ENCODE measurements at places on chromosomes 5 and 9. TPM values are rescaled to one million over a fixed set of nuclear protein-coding genes. Genes with fewer than 3 reads are reported as not detected.

SERF1A gene
- polyA plus RNA-seq, result 4.1 TPM

GABRB2 gene
- polyA plus RNA-seq, result not detected

SLC25A2 gene
- polyA plus RNA-seq, result not detected

NEURL1B gene
- polyA plus RNA-seq, result 0.43 TPM

TAS2R1 gene
- not detected for polyA plus RNA-seq

DNA sequence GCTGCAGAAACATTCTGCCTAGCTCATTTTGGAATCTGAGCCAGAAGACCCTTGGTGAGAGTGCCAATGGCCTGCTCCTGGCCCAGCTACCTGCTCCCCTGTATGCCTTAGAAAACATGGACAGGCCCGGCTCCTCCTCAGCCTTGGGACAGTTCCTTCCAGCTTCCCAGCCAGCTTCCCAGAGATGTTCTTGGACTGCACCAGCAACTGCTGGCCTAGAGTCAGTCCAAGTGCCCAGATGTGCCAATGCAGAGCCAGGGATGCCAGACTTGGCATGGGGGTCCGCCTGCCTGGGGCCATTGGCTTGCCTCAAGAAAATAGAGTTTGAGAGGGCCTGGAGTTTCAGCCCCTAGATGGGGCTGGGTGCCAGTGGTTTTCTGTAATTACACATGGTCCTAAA lies 142.2 kb upstream of the TRIM32 start:
- no peak for DNase-seq

GRCh38 chr9:137988701-137989100 lies 111.1 kb downstream of the CACNA1B start:
- no peak for DNase-seq

GRCh38 chr5:107513337-107514085 lies 157.2 kb downstream of the EFNA5 start:
- no peak for DNase-seq

DNA sequence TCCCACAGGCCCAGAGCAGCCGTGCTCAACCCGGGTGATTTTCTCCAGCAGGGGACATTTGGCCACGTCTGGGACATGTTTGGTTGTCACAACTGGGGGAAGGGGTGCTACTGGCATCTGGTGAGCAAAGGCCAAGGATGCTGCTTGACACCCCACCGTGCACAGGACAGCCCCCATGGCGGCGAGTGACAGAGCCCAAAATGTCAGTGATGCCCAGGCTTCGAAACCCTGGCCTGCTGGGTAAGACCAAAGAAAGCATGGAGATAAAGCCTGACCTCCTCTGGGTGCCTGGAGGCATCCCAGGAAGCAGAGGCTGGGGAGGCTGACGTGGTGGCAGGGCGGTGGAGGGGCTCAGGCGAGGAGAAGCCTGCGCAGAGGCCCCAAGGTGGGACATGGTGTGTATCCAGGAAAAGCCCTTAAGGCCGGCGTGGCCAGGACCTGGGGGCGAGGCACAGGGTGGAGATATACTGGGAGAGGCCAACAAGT lies 66.4 kb downstream of the ZNF354C start:
- no peak for DNase-seq

GRCh38 chr9:35791297-35791921 lies at the start of gene NPR2:
TSS of gene NPR2 (plus strand) at chr9:35791591. CDS start at chr9:35792409, 818 bp downstream.
- DNase-seq, result no peak

DNA sequence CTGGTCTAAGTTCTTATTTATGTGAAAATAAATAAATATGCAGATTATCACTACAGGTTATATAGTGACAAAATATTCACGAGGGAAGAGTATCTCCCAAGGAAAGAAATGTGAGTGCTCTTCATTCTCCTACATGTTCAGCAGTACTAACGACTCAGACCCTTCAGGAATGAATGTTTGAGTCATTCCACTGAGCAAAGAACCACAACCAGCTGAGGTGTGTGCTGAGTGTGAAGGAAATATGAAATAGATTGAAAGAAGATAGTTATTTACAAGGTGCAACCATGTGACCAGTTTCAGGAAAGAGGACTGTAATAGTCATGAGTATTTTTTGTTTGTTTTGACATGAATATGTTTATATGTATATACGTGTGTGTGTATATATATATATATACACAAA lies 228.7 kb downstream of the TUSC1 start:
- DNase-seq, result no peak

GRCh38 chr5:148924817-148925216 lies 98.4 kb downstream of the ADRB2 start:
- DNase-seq, result no peak

- DNase-seq, result no peak
Observed at GRCh38 chr5:3163626-3164025, 412.1 kb upstream of the IRX2 start.

- no peak for DNase-seq
Observed at GRCh38 chr5:133921069-133921468, 47.4 kb downstream of the C5orf15 start.

GRCh38 chr9:18907927-18908625 lies 124.9 kb downstream of the SAXO1 start:
- DNase-seq, result no peak

- DNase-seq, result no peak
Observed at GRCh38 chr5:172063463-172064235, 57.2 kb upstream of the FBXW11 start.

- DNase-seq, result no peak
Observed at GRCh38 chr5:175561085-175561484, 82.7 kb downstream of the SFXN1 start.

DNA sequence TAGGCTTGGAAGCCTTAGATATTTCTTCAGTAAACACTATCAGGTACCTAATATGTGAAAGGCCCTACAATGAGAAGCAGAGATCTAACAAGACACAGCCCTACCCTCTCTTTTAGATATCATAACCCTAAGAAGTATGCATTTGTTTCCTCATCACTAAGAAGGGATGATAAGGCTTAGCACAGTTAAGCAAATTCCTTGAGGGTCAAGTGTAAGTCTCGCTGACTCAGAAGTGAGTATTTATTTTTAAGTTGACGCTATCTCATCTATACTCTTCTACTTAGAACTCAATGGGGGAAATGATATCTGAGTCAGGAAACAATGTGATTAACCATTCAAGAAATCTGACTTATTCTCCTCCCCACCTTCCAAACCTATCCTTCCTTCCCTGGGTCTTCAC lies 149.7 kb downstream of the ESM1 start:
- no peak for DNase-seq

- DNase-seq, result no peak
Observed at GRCh38 chr9:100472788-100473275, at the start of gene TMEFF1. TSS of gene TMEFF1 (plus strand) at chr9:100473149. CDS start at chr9:100473545, 396 bp downstream.

DNA sequence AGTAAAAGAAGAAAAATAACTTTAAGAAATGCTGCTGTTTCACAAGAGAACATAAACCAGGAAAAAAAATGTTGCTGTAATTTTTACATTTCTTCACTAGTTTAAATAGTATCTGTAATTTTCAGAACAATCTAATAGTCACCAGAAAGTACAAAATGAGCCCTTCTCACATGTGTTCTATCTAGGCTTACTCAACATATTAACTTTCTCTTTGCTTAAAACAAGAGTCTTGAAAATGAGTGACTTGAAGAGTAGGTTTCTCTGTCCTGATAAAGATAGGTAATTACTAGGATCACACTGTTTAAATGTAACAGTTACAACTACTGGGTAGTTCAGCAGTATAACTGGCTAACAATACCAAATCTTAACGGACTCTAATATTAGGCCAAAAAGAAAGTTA lies 37.5 kb downstream of the CLINT1 start:
- no peak for DNase-seq

DNA sequence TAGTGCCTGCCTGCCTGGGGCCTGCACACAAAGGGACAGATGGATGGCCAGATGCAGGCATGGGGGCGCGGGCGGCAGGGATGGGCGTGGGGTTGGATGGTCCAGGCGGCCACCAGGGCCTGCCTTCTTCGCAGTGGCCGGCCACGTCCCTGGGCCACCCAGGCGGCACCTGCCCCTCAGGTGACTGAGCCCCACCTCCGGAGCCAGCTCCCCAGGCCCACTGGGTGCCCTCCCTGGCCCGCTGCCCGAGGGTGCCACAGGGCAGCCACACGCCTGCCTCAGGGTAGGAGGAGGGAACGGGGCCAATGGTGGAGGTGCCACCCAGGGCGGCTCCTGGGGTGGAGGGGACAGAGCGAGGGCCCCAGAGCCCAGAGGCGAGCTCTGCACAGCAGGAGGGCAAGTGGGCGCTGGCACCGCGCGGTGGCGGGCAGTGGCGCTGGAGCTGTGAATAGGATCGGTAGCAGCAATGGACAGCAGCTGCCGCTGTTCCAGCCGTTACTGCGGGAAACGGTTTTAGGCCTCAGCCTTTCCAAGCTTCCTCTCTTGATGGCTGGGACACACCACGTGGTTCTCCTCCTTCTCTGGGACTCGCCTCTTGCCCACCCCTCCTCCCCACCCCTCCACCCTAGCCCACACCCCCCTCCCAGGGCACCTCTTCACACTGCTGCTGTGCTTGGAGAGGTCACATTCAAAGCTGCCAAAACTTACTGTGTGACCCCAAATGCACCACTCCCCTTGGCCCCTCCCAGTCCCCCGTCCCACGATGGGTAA lies 19.1 kb downstream of the LHX3 start:
- no peak for DNase-seq

DNA sequence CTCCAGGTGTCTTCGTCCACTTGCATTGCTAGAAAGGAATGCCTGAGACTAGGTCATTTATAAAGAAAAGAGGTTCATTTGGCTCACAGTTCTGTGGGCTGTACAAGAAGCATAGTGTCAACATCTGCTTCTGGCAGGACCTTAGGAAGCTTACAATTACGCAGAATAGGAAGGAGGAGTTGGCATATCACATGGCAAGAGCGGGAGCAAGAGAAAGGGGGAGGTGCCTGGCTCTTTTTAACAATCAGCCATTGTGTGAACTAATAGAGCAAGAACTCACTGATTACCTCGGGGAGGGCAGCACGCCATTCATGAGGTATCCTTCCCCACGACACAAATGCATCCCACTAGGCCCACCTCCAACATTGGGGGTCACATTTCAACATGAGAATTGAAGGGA lies 134.4 kb upstream of the EFNA5 start:
- DNase-seq, result no peak

DNA sequence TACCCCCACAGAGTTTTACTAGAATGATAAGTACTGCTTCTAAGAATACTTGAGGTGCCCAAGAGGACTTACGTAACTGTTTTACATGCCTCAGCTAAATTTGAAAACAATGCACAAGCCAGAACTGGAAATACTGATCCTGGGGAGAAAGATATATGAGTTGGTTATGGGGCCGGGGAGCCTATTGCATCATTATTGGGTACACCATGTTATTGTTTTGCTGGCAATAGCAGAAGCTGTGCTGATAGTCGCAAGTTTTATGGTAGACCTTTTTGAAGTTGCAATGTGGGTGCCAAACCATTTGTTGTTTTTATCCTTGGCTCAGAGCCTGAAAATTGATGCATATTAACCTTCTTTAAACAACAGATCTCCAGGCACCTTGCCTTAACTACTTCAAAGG lies 108.4 kb upstream of the DHFR start:
- no peak for DNase-seq

DNA sequence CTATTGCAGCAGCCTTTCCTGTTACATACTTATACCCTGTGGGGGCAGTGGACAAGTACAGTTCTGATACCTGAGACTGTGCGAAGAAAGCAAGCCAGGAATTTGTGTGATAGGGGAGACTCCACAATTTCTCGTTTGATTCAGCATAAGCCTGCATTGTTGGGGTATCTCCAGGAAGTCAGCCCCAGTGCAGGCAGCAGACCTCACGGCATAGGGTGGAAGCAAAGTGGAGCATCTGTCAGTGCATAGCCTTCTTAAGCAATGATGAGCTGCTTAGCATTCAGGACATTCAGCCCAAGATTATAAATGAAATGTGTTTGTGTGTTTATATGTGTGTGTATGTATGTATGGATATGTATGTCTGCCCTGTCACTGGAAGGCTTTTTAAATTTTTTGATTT lies 157.0 kb downstream of the SH3GL2 start:
- DNase-seq, result no peak

DNA sequence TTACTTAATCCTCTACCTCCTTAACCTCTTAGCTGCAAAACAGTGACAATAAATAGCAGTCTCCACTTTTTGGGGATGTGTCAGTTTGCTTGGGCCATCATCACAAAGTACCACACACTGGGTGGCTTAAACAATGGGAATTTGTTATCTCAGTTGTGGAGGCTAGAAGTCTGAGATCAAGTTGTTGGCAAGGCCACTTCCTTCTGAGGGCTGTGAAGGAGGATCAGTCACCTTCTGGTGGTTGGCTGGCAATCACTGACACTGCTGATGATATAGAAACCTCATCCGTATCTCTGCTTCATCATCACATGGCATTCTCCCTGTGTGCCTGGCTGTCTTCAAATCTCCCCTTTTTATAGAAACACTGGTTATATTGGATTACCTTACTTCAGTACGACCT lies 187.1 kb upstream of the TBC1D2 start:
- no peak for DNase-seq

Measured in keratinocyte (primary cell).